ENCODE measurements at places on chromosomes 4 and X. TPM values are rescaled to one million over a fixed set of nuclear protein-coding genes. Genes with fewer than 3 reads are reported as not detected.

- H3K4me1 ChIP-seq: peaks cover 7% of the 10 kb centered on the region
- no peak for DNase-seq
- no peaks in the 10 kb centered on the region for H3K27me3 ChIP-seq
- peak overlapping the region; percentile 6 for H3K4me3 ChIP-seq
- H3K36me3 ChIP-seq: no peaks in the 10 kb centered on the region
Measured at GRCh38 chr4:123443401-123444289, 47.0 kb downstream of the SPRY1 start.

DNA sequence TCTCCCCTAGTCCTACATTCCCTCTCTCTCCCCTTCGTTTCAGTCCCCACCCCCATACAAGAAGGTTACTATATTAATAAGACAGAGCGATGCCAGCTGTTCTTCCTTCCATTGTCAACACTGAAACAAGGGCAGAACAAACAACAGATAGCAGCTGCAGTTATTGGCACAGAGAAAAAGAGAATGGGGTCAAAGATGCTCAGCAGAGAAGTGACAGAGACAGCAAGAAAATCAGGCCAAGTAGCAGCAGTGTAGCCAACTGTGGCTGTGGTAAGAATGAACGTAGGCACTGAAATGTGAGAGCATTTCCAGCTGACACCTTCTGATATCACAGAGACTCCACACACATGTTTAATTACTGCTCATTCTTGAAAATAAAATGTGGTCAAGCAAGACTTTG lies 641.8 kb downstream of the FSTL5 start:
- no peak overlapping the region for H3K27ac ChIP-seq
- DNase-seq: no peak
- H3K27me3 ChIP-seq: no peaks in the 10 kb centered on the region
- H3K36me3 ChIP-seq: no peaks in the 10 kb centered on the region

GRCh38 chr4:149961876-149962597 lies 116.2 kb upstream of the DCLK2 start:
- H3K4me3 ChIP-seq: no peak overlapping the region
- DNase-seq: no peak
- H3K36me3 ChIP-seq: no peaks in the 10 kb centered on the region

UCHL1 gene
- 88.3 TPM for polyA plus RNA-seq

CASK gene
- polyA plus RNA-seq: 9.6 TPM

FHL1 gene
- 2,961 TPM for polyA plus RNA-seq

NCAPG gene
- polyA plus RNA-seq: 0.13 TPM

Measured in psoas muscle (tissue), 8 donors.